ENCODE measurements at places on chromosomes 4 and X. TPM values are rescaled to one million over a fixed set of nuclear protein-coding genes. Genes with fewer than 3 reads are reported as not detected.

- DNase-seq: no peak
Measured at GRCh38 chr4:185532293-185532692, 3.0 kb downstream of the PDLIM3 start.

GRCh38 chr4:121696581-121697461, at the start of gene ANXA5:
Gene ANXA5 (minus strand): TSS chr4:121696980. CDS start chr4:121696589, 391 bp downstream.
- DNase-seq: peak; percentile 31

DNA sequence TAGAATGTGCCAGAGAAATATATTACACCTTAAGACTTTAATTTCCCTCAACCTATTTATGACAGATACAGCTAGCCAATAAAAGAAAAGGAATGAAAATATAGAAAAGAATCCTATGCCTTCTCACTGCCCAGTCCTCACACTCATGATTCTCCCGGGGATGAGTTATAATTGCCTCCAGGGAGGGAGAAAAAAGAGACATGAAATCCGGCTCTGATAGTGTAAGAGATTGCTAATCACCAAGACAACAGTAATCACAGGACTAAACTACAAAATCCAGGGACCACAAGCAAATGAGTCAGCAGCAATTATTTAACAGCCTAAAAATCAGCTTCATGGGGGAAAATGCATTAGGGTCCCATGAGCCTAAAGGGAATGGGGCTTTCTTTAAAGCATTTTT, 95.9 kb upstream of the DUSP21 start:
- DNase-seq: no peak

GRCh38 chr4:1250527-1250812, 1.5 kb upstream of the CTBP1 start:
- no peak for DNase-seq

DNA sequence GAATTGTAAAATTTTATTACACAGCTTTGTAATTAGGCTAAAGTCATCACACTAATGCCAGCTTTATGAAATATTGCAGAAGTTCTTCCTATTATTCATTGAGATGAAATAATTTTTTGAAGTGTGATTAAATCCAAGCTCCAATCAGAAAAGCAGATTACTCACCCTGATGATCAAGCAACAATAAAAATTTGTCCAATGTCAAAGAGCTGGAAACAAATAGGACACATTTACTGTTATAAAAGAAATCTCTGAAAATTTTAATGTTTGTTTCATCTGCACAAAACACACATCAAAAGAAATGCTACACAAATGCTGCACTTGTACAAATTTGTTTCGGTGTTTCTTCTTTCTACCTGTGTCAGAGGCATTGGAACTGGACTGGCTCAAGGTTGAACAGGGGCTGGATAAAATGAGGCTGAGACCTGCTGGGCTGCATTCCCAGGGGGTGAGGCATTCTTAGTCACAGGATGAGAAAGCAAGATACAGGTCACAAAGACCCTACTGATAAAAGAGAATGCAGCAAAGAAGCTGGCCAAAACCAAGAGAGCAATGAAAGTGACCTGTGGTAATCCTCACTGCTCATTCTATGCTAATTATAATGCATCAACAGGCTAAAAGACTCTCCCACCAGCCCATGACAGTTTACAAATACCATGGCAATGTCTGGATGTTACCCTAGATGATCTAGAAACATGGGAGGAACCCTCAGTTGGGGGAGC, 78.3 kb downstream of the GASK1B start:
- DNase-seq: no peak

DNA sequence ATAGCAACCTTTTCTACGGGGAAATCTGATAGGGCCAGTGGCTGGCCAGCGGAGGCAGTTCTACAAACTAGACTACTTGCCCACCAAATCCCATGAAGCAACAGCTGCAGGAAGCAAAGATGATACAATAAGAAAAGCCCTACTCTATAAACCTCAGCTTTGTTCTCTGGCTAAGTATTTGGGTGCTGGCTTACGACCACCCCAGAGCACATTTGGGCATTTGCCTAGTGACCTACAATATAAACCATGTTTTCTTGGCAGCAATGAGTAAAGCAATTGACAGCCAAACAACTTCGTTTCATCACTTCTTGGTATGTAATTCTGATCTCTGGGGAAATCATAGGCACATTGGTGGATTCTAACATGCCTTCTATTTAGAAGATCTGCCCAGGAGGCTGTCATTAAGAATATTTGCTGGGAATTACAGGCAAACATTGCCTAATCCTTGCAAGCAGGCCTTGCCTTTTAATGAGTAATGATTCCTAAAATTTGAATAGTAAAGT, 7.5 kb upstream of the LHFPL1 start:
- DNase-seq: no peak

- no peak for DNase-seq
Measured at GRCh38 chr4:6896035-6896434, 13.6 kb upstream of the TBC1D14 start.

Gene PCDH7
- total RNA-seq: 92.5 TPM
